ENCODE measurements at places on chromosomes 1 and 21.

GRCh38 chr1:116765962-116766361 lies 11.7 kb downstream of the CD2 start:
- DNase-seq = no peak

- no peak for DNase-seq
These were observed 47.8 kb downstream of the CHML start for GRCh38 chr1:241592273-241592958.

GRCh38 chr1:186059311-186059710 lies 315.7 kb downstream of the TPR start:
- no peak for DNase-seq

DNA sequence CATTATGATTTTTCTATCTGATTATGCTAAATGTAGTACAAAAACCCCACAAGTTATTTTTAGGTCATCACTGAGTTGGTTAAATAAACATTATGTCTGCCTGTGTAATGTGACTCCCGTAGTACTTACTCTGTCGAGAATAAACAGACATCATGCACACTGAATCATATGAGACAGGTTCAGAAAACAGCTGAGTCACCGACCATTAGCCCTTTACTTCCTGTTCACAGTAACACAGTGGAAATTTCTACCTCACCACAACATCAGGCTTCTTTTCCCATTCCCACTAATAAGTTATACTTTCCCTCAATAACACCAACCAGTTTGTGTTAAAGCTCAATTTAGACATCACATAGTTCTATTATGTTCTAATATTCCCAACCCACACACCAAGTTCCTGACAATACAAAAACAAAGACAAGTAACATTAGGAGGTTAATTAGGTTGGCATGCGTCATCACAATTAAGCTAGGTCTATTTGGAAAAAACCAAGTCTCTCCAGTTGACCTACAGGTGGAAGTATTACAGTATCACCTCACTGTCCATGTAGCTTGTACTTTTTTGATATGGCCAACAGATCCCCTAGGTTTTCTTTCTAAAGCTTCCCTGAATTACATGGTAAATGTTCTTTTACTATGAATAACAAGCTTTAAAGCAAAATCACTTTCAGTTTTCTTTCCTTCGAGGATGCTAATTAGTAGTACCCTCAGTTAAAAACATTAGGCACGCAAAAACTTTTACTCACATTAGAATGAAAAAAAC lies 154.2 kb downstream of the EIF4G3 start:
- no peak for DNase-seq

DNA sequence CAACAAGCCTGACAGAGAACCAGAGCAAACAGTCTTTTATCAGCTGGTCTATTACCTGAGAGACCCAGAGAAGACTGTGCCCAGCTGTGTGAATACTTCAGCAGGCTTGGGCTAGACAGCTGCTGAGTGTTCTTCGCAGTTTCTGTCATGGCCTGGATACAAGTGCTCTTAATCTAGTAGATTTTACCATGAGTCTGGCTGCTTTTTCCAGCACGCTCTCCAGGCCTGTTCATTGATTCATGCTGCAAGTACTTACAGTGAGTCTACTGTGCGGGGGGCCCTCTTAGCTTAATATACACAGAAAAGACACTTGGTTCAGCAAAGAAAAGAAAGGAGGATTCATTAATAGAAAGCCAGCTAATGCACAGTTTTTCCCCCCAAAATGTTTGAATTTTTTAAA lies 48.5 kb downstream of the RGS7 start:
- DNase-seq = no peak

DNA sequence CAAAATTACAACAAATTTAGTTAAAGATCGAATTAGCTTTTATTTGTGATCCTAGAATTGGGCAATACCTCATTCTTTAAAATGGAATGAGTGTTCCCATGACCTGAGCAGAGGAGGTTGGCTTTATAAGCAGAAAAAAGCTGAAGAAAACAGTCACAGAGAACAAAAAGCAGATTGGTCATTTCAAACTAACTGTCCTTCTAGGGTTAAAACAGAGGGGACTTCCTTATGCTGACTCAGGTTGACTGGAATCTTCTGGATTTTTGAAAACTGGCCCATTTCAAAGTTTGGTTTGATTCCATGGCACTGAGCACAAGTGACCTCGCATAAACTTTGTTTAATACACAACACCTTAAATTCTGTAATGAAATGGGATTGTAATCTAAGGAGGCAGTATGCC lies 17.6 kb downstream of the NFASC start:
- DNase-seq = no peak

GRCh38 chr21:26136671-26137070 lies 33.9 kb downstream of the APP start:
- DNase-seq = no peak

- no peak for DNase-seq
These were observed 17.7 kb downstream of the KCNC4 start for GRCh38 chr1:110227774-110228173.

- DNase-seq = no peak
These were observed 72.1 kb downstream of the PDE9A start for GRCh38 chr21:42725416-42725930.

GRCh38 chr1:61441723-61442262 lies 283.1 kb downstream of the TM2D1 start:
- DNase-seq = no peak

DNA sequence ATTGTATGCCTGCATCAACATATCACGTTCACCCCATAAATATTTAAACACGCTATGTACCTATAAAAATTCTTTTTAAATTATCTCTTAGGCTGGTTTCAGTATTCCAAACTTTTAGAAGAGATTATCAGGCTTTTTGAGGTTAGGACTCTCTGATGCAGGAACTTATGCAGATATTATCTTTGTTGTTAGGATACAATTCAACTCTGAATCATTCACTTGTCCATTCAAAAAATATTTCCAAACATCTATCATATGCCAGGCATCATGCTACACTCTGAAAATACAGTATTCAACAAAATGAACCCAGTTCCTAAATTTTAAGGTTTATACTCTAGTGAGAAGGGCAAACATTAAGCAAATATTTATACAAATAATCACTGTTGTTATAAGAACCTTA lies 40.5 kb downstream of the ASH1L start:
- no peak for DNase-seq

GRCh38 chr1:110706621-110707020 lies 31.9 kb upstream of the KCNA3 start:
- no peak for DNase-seq

- DNase-seq = no peak
These were observed 261.6 kb downstream of the TPR start for GRCh38 chr1:186113461-186113860.

GRCh38 chr1:184324972-184325371 lies 61.9 kb upstream of the C1orf21 start:
- no peak for DNase-seq

DNA sequence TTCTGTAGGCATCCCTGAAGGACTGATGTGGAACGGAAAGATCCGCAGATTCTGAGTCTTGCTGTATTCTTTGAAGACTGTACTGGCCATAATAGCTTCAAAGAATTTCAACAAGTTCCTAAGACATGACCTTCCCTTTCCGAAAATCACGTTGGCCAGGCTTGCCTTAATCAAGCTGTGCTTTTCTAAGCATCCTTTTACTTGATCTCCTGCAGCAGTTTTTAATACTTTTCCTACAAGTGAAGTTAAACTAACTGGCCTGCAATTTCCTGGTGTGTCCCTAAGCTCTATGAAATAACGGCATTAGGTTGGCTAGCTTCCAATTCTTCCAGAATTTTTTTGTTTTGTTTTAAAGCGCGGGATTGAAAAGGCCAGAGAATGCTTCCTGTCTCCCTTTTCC lies 40.3 kb downstream of the SPAG17 start:
- no peak for DNase-seq

GRCh38 chr1:77970192-77970591 lies 8.7 kb downstream of the FUBP1 start:
- DNase-seq = no peak

DNA sequence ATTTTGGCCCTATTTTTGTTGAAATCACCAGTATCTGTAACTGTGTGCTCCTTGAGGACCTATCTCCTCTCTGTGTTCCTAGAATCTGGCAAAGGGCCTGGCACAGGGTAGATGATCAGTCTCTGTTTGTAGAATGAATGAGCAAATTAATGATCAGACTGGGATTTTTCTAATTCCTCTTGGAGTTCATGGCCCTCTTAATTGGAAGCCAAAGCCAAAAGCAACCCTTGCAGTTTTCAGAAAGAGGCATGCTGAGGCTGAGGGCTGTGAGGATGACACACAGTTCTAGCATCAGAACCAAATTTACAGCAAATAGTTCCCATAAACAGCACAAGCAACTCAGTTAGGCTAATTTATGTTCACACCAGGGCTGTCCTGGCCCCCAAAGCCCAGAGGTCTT lies 111.1 kb upstream of the BEND5 start:
- DNase-seq = no peak

- DNase-seq = no peak
These were observed 110.3 kb upstream of the PALMD start for GRCh38 chr1:99535470-99536164.

DNA sequence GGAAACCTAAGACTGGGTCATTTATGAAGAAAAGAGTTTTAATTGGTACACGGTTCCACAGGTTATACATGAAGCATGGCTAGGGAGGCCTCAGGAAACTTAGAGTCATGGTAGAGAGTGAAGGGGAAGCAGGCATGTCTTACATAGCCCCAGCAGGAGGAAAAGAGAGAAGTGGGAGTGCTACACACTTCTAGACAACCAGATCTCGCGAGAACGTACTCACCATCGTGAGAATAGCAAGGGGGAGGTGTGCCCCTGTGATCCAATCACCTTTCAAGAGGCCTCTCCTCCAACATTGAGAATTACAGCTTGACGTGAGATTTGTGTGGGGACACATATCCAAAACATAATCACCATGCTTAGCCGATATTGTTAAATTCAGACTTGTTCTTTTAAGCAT lies 62.8 kb downstream of the DYRK1A start:
- DNase-seq = no peak

- no peak for DNase-seq
These were observed 15.8 kb upstream of the PLA2G2C start for GRCh38 chr1:20202166-20202565.

DNA sequence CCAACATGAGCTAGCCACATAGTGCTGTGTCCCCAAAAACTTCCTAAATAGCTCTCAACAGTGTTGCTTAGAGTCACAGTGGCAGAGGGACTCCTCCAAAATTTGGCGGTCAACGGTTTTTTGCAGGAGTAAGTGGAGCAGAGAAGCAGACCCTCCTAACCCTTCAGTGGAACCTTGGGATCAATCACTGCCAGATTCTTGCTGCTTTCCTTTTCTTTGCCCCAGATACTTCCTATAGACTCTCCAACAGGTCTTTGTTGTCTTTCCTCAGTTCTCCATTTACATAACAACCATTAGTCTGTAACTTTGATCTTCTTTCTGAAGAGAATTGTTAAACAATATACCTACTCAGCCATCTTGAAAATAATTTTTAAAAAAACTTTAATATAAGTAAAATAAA lies 556.1 kb downstream of the BRINP3 start:
- no peak for DNase-seq

GRCh38 chr1:87644579-87645190 lies 316.0 kb downstream of the LMO4 start:
- DNase-seq = no peak

GRCh38 chr21:32197896-32198295 lies 81.0 kb downstream of the MIS18A start:
- DNase-seq = no peak

- DNase-seq = peak; percentile 14
These were observed 459 bp downstream of the SERBP1 start for GRCh38 chr1:67429528-67430357.

- no peak for DNase-seq
These were observed 23.7 kb downstream of the HLX start for GRCh38 chr1:220902916-220903315.

DNA sequence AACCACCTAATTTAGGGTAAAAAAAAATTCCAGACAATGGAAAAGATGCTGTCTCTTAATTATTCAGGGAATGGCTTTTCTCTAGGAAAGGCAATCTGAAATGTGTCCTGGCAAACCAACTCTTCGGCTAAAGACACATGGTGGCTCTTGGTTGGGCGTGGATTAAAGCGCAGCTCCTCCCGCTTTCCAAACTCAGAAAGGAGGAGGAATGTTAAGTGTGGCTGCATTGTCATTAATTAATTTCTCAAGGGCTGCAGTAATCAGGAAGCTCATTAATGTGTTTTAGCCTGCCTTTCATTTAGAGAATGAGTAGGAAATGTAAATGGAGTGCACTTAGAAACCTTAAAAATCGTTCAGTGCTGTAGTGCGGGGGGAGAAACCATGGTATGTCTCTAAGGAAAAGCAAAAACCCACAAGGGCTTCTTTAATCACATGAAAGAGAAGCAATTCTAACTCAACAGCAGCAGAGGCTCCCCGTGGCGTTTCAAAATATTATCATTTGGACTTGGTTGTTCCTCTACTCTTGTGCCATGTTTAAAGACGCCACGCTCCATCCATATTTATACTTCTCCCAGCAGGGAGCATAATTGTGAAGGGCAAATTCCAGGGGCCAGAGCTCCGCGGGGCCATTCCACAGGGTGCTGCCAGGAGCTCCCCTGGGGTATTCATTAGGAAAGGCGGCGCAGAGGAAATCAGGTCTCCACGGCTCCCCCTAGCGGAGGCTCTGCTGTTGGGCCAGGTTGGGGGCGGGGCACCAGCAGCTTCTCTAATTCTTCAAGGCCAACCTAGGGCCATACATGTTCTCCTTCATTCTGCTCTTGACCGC lies 91.9 kb upstream of the SSX2IP start:
- DNase-seq = peak; percentile 70

GRCh38 chr1:155320661-155321617 lies at the start of gene RUSC1:
RUSC1 (plus strand) TSS chr1:155320894; CDS start chr1:155321774, 880 bp downstream.
- DNase-seq = peak; percentile 63

- DNase-seq = no peak
These were observed 23.1 kb downstream of the C21orf91 start for GRCh38 chr21:17796037-17796403.

DNA sequence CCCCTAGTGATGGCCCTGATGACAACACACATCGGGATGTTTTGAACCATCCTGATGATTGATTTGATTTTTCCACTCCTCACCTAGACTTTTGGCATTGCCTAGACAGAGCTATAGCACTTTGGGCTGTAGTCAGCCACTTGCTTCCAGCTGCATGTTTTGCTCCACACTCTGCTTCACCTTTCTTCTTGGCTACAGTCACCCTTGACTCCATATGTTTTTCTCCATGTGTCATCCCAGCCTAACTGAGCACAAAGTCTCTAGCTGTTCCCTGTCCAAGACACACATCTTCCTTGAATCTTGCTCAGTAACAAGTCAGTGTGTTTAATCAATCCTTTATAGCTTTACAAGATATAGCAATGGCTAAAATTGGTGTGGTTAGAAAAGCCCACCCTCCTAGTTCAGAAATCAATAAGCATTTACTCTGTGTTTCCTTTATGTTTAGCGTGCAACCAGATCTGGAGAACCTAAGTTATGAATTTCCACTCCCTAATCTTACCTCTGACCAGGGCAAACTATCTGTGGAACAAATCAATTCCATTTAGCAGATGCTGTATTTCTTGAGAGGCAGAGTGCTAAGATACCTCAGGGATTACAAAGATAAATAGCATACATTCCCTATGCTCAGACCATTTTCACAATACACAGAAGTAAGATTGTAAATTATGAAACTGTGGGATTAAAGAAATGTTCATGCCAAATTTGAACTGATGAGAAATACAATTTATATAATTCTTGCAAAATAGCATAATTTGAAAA lies 98.4 kb upstream of the LYPLAL1 start:
- no peak for DNase-seq
